Mammary microvascular endothelial cell (primary cell): ENCODE measurements at places on chromosomes 1 and 21. TPM values are rescaled to one million over a fixed set of nuclear protein-coding genes. Genes with fewer than 3 reads are reported as not detected.

Gene MFAP2
- total RNA-seq = 36.8 and 40.6 TPM in 2 replicates

Gene OR2T12
- total RNA-seq = not detected in 2 replicates

Gene FYB2
- not detected in 2 replicates for total RNA-seq

Gene ANKRD65
- total RNA-seq = 0.47 and 0.64 TPM in 2 replicates

Gene CFAP45
- total RNA-seq = 0.89 and 1.9 TPM in 2 replicates

Gene SERBP1
- 355 and 362 TPM in 2 replicates for total RNA-seq

Gene NLRP3
- 0.25 and 0.53 TPM in 2 replicates for total RNA-seq

Gene IRF6
- 0.33 and 0.44 TPM in 2 replicates for total RNA-seq

Gene SLC44A3
- 0.15 and 0.27 TPM in 2 replicates for total RNA-seq

Gene MAD2L2
- 43.5 and 49.7 TPM in 2 replicates for total RNA-seq

Gene C1orf141
- not detected in 2 replicates for total RNA-seq

Gene SETD4
- total RNA-seq = 15.3 and 15.9 TPM in 2 replicates

Gene LPAR3
- not detected in 2 replicates for total RNA-seq

Gene TTC22
- not detected in 2 replicates for total RNA-seq

Gene TBX15
- 0.20 and 0.49 TPM in 2 replicates for total RNA-seq

Gene FLG2
- not detected in 2 replicates for total RNA-seq

Gene B3GALT2
- total RNA-seq = 0.05 TPM in 1 of 2 replicates, not detected in the other

Gene CD1E
- not detected in 2 replicates for total RNA-seq

Gene CLIC4
- total RNA-seq = 614 and 615 TPM in 2 replicates
